Suppressor macrophage (primary cell): ENCODE measurements at places on chromosomes 5 and 9.
A peak's percentile ranks its signal among the peaks of the same experiment; 100 is the strongest.

DNA sequence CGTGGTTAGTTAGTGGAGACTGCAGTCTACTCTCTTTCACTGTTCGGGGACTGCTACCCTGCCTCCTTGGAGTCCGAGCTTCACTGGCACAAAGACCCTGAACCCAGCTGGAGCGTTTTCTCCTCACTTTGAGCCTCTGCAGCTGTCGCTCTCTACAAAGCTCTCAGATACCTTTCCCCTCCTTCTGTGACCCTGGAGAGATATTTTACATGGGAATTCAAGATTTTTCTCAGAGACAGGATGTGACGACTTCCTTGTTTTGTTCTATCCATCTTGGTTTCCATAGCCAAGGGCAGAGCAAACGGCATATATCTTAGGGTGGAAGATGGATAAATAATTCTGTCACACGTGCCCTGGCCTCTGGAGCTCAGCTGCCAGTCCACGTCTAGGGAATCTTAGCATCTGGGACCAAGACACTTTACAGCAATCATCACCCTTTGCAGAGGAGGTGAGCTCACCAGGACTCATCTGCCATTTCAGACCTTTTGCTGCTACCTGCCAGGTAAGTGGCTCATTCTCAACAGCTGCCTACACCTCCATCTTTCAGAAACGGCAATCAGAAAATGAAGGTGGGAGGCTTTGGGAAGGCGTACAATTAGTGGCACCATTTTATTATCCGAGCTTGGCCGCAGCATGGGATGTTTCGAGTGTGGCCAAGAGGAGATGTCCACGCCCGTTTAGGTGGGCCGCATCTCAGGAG is at the start of gene BTNL9:
BTNL9 (plus strand) TSS at position 336 of the 700 bp plus-strand sequence. CDS start 5,224 bp downstream, outside the sequence.
- DNase-seq: no peak

DNA sequence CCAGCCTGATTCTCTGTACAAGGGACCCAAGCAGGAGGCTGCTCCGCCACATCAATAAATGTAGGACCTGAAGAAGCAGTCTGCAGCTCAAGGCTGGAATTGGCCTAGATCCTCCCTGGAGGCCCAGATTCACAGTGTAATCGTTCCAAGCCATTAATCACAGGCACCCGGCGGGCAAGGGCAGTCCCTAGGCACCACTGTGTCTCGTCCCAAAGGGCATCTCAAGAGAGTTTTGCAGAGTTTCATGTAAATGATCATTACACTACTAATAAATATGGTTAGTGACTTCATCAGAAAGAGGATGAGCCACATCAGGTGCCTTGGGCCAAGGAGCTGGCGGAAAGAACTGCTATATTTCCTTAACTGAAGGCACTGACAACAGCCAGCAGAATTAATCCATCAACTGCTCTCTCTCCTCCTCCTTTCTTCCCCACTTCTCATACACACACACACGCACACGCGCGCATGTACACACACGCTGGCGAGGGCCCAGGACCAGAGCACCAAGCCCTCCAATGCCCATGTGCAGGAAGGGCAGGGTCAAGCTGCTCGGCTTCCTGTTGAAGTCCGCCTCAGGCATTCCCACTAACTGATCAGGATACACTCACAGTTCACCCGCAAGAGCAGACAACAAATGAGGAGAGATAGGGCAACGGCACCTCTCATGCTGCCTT is 33.9 kb downstream of the GNAQ start:
- no peak for DNase-seq

- DNase-seq: no peak
These were observed 107.8 kb downstream of the GAS1 start for GRCh38 chr9:86839522-86839921.

DNA sequence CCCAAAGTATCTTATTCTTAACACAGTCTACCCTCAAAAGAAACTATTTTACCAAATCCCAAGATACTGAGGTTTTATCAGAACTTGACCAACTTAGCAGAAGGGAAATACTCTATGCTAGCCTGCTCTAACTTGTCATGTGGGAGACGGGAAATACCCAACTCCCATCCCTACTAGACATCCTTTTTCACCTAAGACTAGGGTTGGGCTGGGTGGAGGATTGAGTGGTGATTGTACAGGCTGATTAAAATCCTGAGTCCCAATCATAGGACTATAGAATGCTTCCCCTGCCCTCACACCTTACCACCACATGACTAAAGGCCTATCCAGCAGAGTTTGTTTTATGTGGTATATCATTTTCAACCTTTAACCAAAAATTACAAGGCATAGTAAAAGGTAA is 786.5 kb downstream of the TAF11L14 start:
- no peak for DNase-seq

DNA sequence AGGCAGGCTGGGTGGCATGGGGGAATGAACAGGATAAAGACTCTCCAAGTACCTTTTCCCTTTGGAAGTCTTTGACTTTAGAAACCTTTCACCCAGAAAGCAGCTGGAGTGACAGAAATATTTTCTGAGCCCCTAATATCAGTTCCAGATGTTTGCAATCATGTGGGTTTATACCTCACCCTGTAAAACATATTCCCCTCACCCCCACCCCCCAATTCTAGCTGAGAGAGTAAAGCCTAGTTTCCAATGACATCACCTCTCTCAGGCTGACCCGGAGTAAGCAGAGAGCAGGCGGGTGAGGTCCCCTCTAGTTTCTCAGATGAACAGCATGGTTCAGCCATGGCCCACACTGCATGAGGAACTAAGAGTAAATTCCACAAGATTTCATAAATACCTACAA is 82.9 kb upstream of the TRIM32 start:
- DNase-seq: no peak

DNA sequence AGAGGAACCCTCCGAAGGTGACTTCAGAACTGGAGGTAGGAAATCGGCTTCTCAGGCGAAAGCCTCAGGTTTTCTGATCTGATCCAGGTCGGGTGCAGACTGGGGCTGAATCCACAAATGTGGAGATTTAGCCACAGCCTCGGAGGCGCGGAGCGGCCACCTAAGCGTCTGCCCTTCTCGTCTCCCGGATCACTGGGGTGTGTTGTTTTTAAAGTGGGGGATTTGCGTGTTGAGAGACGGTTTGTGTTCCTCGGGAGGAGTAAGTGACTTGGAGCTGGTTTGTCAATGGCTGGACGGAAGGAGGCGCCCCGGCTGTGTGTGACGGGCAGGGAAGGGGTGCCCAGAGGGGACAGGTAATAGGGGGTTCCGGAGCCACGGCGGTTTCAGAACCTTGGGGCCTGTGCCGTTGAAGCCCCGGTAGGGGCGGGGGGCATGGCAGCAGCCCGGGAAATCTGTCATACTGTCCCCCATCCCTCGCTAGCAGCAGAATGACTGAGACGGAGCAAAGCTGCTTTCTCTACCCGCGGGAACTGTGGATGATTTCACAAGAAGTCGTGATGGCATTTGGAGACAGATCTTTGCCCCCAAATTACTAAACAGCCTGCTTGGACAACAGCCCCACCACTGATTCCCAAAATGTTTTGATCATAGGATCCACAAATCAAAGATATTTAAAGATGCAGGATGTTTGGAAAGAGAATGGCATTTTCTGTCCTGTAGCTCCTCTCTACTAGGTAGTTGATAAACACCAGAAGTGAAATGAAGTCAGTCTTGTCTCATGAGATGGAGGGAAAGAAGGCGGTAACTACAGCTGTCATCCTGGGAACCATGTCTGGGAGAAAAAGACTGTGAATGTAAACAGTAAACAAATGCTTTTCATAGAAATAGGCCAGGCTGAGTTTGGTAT is 216.5 kb downstream of the PDZD2 start:
- no peak for DNase-seq

DNA sequence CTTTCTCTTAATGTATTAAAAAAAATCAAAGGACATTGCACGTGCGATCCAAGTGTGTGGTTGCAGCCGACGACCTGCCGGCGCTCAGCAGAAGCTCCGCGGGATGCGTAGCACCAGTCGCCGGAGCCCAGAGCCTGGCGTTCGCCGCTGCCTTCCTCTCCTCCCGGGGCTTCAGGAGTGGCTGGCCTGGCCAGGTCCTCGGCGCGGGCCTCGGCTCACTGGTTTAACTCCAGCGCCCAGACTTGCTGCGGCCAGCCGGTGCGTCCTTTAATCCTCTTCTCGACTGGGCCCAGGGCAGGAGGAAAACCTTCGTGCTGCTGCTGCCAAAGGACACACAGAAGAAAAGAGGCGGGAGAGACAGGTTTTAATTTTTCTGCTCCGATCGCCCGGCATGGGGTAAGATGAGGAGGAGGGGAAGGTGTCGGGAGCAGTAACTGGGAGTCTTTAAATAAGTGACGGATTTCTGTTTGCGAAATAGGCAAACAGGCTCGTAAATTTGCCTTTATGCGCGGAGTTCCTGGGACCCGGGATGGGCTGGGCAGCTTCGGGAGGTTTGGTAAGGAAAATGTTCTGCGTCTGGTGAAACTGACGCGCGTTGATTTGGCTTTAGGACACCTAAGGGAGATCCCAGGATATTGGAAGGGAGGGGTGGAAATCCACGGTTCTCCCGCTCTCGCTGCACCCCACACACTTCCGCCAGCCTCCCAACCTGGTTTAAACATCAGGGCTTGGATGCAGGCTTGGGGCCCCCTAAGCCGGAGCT is 2.3 kb downstream of the HAND1 start:
- DNase-seq: no peak

- no peak for DNase-seq
These were observed 103.3 kb upstream of the HMHB1 start for GRCh38 chr5:143708672-143709071.

DNA sequence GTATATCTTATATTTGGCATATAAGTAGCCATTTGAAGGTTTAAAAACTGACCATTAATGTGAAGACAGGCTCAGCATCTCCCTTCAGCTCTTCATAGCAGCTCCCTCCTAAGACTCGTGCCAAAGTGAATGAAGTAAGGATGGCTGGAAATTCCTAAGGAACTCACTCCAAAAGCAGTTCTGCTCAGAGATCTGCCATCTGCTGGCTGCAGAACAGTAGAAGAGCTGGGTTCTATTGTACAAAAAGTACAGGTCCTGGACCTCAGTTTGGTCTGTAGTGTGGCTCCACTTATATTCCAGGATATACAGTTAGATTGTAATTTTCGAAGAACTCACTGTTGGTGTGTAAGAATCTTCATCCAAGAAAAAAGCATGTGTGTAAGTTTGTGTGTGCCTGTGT is 104.9 kb upstream of the RUSC2 start:
- DNase-seq: no peak

GRCh38 chr9:83191154-83191553 is 128.2 kb upstream of the RASEF start:
- no peak for DNase-seq

GRCh38 chr5:138732933-138733332 is 20.3 kb upstream of the CTNNA1 start:
- DNase-seq: no peak

DNA sequence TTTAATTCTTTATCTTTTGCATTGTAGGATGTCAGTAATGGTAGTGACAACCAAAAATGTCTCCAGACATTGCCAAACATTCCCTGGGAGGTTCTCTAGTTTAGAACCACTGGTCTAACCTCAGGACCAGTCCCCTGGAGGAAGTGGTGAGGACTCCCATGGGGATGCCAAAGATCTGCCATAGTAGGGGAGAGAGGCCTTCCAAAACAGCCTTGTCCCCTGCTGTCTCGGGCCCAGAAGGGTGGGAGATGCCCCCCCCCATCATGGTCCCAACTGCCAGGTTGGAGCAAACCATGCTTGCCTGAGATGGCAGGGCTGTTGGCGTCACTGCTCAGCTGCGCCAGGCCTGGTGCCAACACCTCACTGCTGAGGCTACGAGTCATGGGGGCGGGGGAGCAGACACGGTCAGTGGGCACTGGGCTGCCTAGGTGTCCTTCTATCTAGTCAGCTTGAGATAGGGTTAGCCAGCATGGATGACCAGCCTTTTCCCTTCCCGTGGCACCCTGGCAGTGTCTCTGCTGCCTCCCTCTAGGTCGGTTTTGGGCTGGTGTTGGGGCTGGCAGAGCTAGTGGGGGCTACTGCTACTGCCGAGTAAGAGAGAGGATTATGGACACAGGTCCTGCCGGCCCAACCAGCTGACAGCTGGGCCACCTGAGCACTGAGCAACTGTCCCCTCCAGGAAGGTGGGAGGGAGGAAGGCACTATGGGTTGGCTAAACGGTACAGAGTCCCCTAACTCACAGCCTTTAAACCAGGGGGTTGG is 8.3 kb upstream of the CXXC5 start:
- no peak for DNase-seq

- no peak for DNase-seq
These were observed 32.9 kb upstream of the FCN1 start for GRCh38 chr9:134950386-134951210.

GRCh38 chr9:116247791-116248374 is 94.3 kb downstream of the PAPPA start:
- no peak for DNase-seq

DNA sequence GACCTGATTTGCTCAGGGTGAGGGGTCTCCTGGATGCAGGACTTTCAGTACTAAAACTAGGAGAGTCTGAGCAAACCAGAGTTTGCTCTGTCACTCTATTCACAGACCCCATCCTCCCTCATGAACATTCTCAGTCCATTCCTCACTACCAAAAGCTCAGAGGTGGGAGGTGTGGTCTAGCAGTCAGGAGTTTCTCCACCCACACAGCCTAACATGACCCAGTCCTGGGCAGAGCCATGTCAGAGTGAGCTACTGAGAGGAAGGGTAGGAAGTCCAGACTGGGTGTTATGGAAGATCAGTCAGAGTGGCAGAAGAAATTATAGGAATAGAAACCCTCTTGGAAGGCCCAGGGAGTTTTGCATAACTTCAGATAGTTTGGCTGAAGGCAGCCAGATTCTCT is 113.3 kb upstream of the GRAMD2B start:
- no peak for DNase-seq

GRCh38 chr5:39197556-39197955 is 21.8 kb downstream of the FYB1 start:
- DNase-seq: peak; percentile 62

GRCh38 chr5:2149195-2149539 is 266.4 kb upstream of the IRX4 start:
- DNase-seq: no peak

DNA sequence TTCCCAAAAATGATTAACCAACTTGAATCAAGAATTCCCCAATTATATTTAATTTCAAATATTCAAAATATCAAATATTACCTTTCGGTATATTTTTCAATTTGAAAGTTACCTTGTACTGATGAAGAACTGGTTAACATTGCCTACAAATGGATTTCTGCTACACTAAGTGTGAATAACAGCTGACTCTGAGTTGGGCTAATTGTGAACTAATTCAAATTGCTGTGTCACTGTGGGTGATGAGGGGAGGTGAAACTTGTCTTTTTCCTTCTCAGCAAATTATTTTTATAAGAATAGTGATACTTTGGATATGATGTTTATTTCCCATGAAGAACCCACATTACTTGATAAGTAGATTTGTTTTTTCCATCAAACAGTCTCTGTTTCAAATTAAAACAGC is 103.4 kb upstream of the RPS23 start:
- DNase-seq: no peak

- no peak for DNase-seq
These were observed 80.8 kb downstream of the ASTN2 start for GRCh38 chr9:117334101-117334500.

- peak; percentile 95 for DNase-seq
These were observed at the start of gene TRIM52 for GRCh38 chr5:181260720-181261319. TSS of gene TRIM52 (minus strand) at chr5:181261143. CDS start at chr5:181260813, 330 bp downstream.

GRCh38 chr9:129319938-129320481 is 141.9 kb upstream of the IER5L start:
- no peak for DNase-seq
